ENCODE measurements at places on chromosomes 3 and 15.

DNA sequence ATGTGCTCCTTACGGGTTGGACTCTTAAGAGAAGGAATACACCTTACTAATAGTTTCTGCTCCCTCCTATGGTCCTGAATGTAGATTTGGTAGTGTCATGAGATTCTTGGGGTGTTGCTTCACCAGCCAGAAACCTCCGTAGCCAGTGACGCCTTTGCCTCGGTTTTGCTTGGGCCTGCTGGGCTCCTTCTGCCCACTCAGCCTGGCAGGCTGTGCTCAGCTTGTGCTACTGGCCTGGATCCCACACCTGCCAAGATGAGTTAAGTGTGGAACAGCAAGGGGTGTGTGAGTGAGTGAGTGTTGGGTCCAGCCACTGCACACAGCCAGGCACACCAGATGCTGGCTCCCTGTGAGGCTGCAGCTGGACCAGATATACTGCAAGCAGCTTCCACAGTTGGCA, 560.1 kb downstream of the NLGN1 start:
- DNase-seq, result no peak

GRCh38 chr3:37457378-37458065, 283.1 kb upstream of the LRRFIP2 start:
- no peak for DNase-seq

- no peak for DNase-seq
Measured at GRCh38 chr3:66297260-66297873, 76.6 kb downstream of the SLC25A26 start.

DNA sequence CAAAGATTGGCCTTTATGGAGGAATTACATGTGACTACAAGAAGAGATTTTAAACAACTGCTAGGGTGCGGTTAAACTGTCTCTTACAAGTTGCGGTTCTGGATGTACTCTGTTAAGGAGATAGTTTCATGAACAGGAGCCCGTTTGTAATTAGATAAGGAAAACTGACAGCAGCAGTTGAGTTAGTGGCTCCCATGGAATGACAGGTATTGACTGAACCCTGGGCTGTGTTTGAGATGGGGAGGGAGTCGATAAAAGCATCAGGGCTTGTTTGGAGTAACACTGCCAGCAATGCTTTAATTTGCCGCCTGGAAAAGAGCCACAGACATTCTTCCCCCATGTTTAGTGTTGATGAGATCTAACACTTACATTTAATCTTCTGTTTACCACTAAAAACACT, 139.9 kb downstream of the ROBO2 start:
- DNase-seq, result no peak

GRCh38 chr3:46714728-46715506, 2.8 kb downstream of the PRSS50 start:
- no peak for DNase-seq

Measured in NCI-H510A treated with DMSO at 0.1 percent for 48 hours (cell line).